ENCODE measurements at places on chromosomes 3 and 15.

- no peak for DNase-seq
Observed at GRCh38 chr3:62467966-62468722, 94.8 kb upstream of the FEZF2 start.

DNA sequence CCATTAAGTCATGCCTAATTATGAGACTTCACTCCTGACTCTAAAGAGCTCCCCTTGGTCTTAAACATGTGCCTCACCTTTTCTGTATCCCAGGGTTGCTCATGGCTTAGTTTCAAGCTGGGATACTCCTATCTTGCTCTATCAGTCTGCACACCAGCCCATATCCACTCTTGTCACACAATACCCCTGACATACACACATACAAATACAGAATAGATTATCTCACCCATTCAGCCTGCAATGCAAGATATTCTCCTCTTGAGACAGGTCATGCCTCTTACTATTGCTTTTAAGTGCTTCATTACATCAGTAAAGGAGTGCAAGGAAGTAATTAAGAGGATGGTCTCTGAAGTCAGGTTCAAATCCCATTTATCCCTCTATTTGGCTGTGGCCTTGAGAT is 587.3 kb downstream of the IGSF11 start:
- no peak for DNase-seq

- no peak for DNase-seq
Observed at GRCh38 chr15:85492406-85492805, 112.0 kb downstream of the AKAP13 start.

DNA sequence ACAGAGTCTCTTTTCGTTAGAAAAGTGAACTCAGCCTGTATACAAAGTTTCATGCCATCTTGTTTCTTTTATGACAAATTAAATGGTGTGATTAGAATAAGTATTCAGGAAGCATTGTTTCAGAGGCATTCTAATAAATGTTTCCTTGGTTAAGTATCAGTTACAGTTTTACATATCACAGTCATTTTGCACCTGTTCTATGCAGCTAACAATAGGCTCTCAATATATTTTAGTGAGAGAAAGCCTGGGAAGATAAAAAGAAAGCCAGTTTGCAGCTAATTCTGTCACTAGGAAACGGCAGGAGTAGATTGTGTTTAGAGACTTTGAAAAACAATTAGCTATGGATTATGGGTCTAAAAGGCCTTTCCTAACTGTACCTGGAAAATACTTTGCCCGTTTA is 252.8 kb downstream of the ZIC1 start:
- DNase-seq = no peak

- no peak for DNase-seq
Observed at GRCh38 chr15:47188758-47189507, 528.4 kb upstream of the SEMA6D start.

DNA sequence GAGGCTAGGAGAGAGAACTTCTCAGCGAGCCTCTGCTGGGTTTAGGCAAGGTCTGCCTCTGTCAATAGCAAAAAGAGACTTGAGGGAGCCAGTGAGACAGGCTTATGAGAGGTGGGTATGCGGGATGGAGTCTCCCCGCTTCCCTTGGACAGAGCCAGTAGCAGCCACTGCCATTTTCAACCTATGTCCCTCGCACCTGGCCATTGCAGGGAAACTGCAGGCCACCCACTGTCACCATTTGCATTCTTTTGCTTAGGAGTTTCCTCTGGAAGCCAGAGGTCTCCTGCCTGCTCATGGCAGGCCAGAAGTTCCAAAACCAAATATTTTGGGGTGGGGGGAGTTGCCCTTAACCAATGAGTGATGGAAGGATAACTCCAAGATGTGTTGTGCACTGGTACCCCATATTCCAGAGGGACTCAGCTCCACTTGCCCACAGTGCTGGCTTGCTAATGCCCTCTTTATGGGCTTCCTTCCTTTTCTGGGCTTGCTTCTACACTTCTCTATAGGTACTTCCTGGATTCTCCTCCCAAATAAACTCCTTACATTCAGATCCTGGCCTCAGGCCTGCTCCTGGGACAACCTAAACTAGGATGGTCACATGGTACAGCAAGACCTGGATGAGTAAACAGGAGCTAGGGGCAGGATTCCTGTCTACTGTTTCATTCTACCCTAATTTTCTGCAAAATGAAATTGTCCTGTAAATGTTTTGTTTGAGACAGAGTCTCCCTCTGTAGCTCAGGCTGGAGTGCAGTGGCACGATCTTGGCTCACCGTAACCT is 108.9 kb upstream of the PROK2 start:
- DNase-seq = no peak

DNA sequence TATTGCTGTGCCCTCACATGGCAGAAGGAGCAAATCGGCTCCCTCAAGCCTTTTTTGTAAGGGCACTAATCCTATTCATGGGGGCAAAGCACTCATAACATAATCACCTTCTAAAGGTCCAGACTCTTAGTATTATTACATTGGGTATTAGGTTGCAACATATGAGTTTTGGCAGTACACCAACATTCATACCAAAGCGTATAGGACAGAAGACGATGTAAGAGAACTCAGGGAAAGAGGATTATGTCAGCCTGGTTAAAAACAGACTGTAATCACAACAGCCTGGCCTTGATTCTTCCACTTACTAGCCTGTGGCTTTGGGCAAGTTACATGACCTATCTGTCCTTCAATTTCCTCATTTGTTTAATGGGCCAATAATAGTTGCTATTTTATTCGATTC is 828.5 kb upstream of the NECTIN3 start:
- no peak for DNase-seq

DNA sequence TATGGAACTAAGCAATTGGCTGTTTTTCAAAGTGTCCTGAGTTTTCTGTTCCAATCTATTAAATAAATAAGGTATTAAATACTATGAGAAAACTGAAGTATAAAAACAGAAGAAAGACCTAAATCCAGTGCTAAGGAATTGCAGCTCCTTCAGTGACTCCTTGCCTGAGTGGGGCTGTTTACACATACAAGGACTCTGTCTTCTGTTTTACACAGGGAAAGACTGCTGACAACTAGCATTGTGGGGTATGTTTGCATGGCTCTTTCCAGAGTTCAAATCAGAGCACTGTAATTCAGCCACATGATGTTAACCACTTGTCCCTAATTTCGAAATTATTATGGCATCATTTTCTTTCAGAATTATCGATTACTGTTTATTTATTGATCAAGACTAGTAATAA is 31.3 kb upstream of the MEIS2 start:
- no peak for DNase-seq

DNA sequence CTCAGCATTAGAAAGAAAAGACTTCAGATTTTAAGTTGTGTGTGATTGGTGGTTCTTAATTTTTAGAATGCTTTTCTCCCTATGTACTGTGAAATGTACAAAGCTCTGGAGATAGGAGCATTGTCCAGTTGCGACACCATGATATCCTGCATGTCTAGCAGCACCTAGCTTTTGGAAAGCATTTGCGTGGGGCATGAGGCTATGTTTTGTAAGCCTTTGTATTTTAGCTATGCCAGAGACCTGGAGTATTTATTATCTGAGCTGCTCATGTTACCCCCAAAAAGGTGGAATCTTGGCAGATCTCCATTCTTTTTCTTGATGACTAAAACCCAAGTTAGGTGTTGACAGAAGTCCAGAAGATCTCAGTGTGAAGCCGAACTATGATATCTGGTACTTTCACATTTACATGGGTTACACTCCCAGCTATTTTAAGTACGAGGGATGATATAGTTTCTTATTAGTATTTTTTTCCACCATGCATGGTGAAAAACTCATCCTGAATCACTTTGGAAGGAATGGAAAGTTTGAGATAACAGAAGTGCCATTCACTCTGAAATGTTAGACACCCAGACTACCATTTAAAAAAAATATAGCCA is 126.7 kb upstream of the SAMMSON start:
- no peak for DNase-seq

GRCh38 chr3:125386811-125387210 is 11.7 kb upstream of the ZNF148 start:
- DNase-seq = no peak

GRCh38 chr3:4722103-4722502 is 229.0 kb downstream of the ITPR1 start:
- peak; percentile 56 for DNase-seq

DNA sequence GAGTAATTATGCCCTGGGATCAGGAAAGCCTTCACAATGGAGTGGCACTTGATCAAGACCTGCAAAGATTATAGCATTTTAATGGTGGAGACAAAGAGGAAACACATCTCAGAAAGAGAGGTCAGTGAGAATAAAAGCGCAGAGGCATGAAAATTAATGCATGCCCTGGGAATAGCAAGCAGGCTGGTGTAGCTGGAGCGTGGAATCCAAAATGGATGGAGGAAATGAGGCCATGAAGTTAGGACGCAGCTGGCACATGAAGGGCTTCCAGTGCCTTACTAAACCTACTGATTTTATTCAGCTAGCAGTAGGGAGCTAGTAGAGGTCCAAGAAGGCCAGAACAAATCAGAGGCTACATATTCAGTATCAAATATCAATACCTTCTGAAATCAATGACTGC is 38.1 kb downstream of the TMEM212 start:
- DNase-seq = no peak

DNA sequence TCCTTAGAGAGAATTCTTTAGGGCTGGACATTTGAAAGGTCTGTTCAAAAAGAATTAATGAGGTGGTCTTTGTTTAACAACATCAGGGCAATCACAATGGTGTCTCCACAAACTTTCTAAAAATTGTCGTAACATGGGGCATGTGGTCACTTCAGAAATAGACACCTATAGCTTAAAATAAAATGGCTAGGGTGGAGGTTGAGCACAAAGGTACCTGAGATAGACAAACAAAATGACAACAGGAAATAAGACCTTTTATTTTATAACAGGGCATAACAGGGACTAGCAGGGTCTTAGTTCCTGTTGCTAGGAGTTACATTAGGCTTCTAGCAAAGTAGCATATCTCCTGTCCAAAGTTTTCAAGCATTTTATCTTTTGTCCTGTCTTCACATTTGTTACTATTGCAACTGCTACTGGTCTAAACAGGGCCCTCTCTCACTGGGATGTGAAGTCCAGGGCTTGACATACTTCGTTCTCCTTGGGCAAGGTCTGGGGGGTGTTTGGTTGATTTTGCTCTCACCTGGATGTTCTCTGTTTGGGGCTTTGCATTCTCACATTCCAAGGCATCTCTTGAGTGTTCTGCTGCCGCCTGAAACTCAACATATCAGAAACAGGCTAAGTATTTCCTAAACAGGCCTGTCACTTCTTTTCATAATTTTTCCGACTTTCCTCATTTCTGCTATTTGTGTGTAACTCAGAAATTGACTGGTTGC is 3.0 kb downstream of the GCSAM start:
- no peak for DNase-seq

GRCh38 chr3:72288955-72289691 is 504.2 kb upstream of the PROK2 start:
- no peak for DNase-seq

- DNase-seq = no peak
Observed at GRCh38 chr15:80308002-80308401, 56.0 kb upstream of the CTXND1 start.

DNA sequence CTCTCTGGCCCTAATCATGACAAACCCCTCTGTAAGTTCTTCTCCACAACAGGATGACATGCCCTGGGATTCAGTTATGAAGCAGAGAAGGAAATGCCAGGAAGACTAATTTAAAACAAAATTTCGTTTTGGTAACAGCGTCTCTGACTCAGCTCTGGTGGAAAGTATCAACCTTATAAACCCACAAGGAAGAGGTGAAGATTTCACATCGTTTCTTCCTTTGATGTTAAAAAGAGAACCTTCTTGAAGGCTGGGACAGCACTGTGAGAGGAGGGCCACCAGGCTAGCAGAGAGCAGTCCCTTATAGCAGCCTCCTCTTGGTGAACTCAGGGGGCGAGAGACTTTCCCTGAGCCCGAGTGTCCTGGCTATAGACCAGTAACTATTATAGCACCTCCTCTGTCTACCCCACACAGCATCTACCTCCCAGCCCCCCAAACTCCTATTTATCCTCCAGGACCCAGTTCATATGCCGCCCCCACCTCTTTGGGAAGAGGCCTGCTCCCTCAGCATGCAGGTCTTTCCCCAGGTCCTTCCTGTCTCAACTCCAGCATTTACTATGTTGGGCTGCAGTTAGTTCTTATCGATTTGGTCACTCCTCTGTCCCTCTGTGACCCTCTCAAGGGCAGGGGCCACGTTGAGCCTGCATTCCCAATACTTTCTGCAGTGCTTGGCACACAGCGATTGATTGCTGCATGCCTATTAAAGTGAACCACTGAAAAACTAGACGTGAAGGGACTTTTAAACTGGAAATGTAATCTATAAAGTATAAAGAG is 321.5 kb upstream of the ICE2 start:
- peak; percentile 45 for DNase-seq

DNA sequence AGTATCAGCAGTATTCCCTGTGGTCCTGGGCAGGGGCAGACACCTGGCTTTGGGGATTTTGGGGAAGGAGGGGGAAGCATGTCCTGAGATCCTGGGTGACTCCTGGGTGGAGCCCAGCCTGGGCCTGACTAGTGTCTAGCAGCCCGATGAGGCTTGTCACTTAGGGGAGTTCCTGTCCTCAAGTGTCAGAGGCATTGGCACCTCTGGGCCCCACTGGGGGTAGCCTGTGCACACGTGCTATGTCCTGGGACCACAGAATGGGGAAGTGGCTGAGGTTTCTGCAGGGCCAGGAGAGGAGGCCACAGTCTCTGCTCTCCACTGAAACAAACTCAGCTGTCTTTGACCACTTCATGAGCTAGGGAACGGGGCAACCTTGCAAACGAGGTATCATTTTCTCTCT is 31.5 kb upstream of the ADCY5 start:
- no peak for DNase-seq

DNA sequence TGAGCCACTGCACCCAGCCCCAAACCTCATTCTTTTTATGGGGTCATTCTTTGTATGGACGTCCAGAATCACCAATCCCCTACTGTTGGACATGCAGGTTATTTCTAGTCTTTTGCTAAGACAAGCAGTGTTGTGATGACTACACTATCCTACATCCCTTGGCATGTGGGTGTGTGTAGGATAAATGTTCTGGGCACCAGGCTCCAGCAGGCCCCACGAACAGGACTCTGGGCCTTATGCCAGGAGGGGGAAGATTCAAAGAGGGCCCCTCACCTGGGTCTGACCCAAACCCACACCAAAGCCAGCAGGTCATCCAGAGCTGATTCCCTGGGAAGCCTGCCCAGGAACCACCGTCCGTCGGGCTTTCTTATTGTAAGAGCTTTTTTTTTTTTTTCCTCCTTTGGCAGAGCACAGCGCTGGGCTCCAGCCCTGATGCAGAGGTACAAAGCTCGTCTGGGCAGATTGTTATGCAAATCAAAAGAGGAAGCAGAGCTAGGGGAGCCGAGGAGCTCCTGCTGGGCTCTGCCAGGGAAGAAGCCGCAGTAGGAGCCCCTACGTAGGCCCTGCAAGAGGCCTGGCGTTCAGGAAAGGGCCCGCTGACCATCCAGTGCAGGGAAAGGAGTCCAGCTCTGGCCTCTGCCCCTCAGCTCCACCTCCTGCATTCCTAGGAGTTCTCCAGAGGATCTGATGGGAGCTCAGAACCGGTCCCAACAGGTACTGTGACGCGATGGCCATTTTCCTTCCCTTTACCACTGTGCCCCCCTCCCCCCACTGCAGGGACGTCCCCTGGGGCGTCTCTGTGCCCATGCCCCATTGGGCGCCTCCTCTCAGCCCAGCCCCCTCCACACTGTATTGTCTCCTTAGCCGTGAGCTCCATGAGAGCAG is 29.0 kb upstream of the FURIN start:
- no peak for DNase-seq
